Right ventricle myocardium superior (tissue), 1 donor: ENCODE measurements at places on chromosomes 2 and 18. TPM values are rescaled to one million over a fixed set of nuclear protein-coding genes. Genes with fewer than 3 reads are reported as not detected.

DNA sequence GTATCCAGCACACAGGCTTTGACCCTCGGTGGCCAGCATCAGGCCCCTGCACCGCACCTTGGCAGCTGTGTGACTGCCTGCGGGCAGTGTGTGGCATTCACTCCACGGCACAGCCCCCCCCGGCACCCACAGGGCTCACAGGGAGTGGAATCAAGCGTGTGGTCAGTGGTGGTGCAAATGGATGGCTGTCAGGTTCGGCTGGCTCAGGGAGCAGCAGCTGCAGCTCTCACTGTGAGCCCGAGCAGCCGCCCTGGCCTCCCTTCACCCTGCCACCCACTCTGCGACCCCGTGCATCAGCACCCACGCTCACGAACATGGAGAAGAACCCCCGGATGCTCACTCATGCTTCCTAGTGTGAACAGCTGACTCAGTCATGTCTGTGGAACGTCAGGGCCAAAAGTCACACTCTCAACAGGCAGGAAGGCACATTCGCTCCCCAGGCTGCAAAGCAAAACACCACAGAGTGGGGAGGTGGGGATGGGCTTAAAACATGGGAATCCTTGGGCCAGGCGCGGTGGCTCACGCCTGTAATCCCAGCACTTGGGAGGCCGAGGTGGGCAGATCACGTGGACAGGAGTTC lies 41.5 kb upstream of the GPC1 start:
- DNase-seq: peak; percentile 18

- no peak for DNase-seq
Observed at GRCh38 chr18:58960946-58961722, 96.5 kb downstream of the ZNF532 start.

- no peak for DNase-seq
Observed at GRCh38 chr2:124316133-124316532, 291.0 kb downstream of the CNTNAP5 start.

DNA sequence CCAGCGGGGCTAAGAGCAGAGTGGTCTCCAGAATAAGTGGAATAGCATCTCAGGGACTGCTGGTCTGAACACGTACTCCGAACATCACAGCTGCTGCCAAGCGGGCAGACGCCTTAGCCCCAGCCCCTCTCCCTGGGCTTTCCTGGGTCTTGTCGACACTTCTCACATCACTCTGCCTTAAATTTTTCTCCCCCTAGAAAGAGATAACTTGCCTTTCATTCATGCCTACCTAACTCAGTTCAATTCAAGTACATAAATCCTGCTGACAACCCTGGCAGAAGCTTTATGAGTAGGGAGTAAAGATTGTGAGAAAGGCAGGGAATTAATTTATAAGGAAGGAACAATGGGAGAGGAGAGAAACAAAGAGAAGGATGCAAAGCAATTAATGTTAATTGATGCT lies 202.9 kb upstream of the TNP1 start:
- no peak for DNase-seq

DNA sequence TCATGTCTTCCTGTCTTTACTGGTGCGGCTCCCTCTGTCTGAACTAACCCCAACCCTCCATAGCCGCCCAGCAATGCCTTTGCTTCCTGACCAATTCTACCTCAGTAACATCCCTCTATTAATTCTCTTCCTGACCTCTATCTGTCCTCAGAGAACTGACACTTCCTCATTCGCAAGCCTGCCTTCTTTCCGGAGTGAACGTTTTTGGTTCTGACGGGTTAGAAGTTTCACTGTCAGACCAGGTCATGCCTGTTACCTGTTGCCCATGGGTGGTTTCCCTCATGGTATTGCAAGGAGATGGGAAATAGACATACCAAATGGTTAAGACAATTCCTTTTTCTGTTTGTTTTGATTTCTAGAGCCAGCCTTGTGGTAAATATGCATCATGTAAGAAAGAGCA lies 453.4 kb upstream of the SLC14A2 start:
- no peak for DNase-seq

GRCh38 chr2:72543497-72544216 lies 282.2 kb downstream of the EXOC6B start:
- no peak for DNase-seq

- DNase-seq: no peak
Observed at GRCh38 chr2:196987649-196988364, 61.3 kb upstream of the PGAP1 start.

DNA sequence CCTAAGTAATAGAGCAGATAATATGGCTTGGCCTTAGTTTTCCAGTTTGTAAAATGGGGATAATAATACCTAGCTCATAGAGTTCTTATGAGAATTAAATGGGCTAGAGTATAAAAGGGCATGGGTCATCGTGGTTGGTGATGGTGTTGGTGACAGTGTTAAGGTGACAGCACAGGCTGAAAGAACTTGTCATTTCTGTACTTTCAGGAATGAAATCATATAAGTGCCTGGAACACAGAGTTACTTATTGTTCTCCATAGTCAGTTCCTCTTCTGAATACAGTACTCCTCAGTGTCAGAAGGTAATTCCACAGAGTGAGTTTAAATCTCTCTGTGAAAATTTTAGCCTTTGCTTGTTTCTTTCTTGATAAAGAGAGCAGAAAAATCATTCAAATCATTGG lies 42.4 kb downstream of the KIF5C start:
- no peak for DNase-seq

GRCh38 chr2:67389286-67389685 lies 7.8 kb upstream of the ETAA1 start:
- no peak for DNase-seq

DNA sequence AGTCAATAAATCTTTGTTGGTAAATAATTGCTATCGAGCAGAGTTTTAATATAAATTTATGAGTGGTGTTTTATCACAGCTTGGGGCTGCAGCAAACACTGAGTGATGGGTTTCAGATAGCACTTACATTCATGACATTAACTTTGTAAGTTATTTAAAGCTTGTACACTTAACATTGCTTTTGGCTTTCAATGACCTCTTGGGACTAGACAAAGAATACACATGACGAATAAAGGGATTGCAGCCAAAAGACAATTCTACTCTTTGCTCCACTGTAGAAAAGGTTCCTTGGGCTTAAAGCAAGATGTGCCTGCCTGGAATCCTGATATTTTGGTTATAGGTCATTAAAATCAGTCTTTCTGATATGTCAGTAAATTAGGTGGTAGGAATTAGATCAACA lies 299.5 kb downstream of the GBX2 start:
- DNase-seq: no peak

- DNase-seq: no peak
Observed at GRCh38 chr2:70463997-70464396, 89.6 kb downstream of the TGFA start.

DNA sequence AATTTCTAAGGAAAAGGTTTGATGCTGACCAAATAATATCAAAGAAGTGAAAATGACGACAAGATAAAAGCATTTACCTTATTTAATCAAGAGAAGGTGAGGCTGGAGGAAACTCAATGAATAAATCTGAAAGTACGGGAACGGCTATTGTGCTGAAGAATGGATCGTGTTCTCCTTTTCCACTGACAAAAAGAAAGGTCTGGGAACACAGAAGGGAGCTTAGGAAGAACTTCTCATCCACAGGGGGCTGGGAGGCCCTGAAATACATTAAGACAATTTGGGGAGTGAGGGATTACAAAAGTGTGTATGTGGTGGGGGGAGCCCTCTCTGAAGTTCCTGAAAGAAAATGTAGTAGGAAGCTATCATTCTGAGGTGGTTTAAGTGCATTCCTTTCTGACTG lies 582.3 kb downstream of the SLC4A3 start:
- no peak for DNase-seq

- DNase-seq: no peak
Observed at GRCh38 chr2:44077942-44078511, 82.2 kb upstream of the LRPPRC start.

GRCh38 chr2:17719562-17720371 lies 33.8 kb downstream of the SMC6 start:
- no peak for DNase-seq

- DNase-seq: no peak
Observed at GRCh38 chr18:13265008-13265910, 46.7 kb downstream of the LDLRAD4 start.

DNA sequence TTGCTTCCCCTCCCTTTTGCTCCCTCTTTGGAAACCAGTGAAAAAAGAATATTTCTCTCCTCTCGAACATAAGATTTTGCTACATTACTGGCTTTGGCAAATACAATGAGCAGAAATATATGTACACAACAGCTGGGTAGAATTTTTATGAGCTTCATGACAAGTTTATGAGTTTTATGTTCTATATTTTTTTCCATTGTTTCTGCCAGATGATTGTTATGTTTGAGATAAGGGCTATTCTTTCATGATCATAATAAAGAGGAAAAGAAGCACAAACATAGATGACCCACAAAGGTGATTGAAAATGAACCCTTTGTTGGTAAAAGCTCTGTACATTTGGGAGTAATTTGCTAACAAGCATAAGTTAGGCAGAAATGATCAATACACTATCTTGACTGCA lies 14.8 kb upstream of the TFPI start:
- no peak for DNase-seq

DNA sequence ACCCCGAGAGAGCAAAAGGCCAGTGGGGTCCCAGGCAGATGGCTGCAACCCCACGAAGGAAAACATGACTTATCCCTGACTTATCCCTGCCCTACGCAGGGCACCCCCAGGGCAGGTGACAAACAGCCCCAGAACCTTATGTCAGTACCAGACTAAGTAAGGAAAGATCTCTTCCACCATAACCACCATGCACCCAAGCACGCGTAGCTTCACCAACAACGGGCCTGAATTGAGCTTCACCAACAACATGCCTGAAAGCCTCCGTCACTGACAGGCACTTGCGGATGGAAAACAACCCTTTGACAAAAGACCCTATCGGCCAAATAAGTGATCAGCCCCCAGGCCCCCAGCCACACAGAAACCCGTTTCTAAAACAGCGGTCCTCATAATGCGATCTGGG lies 34.1 kb downstream of the HDAC4 start:
- no peak for DNase-seq

DNA sequence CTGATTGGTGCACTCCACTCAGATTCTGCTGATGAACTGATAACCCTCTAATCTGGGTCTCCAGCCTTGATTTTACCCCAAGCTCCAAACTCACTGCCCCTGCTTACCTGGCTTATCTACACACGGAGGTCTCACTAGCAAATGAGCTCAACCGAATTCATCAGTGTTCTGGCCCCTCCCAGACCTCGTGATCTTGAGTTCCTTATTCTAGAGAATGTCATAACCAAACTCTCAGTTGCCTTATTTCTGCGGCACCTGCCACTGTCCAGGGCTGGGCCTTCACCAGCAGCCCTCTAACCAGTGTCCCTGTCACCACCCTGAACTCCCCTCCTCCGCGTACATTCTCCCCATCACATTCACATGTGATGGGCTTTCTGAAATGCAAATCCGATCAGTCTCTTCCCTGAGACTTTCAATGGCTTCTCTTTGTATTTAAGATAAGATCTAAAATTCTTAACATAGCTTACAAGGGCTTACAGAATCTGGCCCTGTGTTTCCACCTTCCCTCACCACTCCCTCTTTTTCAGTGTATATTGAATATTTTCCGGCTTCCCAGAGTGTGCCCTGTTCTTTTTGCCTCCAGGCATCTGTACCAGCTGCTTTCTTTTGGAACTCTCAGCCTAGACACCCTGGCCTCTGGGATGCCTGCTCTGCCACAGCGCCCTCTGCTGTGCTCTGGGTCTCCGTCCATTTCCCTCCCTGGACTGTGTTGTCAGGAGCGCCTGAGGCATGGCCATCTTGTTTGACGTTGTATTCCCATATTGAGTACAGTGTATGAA lies 31.1 kb downstream of the NAB1 start:
- peak; percentile 62 for DNase-seq

- no peak for DNase-seq
Observed at GRCh38 chr2:105062158-105062557, 24.3 kb downstream of the MRPS9 start.

- no peak for DNase-seq
Observed at GRCh38 chr18:42906761-42907160, 208.7 kb downstream of the RIT2 start.

GRCh38 chr2:9174771-9175437 lies 31.7 kb upstream of the ASAP2 start:
- no peak for DNase-seq

DNA sequence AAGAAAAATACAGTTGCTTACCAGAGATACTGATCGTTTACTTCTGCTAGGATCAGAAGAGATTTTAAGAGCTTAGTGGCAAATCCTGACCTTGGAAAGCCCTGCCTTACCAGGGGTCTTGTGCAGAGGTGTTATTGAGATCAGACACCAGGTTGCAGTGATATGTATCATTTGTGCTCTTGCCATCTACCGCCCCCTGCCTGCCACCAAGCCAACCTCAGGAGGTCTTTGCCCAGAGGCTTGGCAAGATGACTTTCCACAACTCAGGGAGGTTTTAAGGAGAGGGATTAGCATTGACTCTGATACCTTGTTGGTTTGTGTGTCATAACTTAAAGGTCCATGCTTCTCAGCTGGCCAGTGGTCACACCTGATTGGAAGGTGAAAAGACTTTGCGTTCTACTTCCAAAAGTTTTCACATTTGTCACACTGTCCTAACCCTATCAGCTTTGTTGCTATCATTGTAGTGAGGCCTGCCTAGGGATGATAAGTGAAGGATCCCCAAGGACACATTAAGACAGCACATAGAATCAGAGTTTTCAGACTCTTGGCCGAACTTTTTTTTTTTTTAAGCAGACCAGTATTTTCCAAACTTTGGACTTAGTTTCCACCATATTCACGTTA lies 46.2 kb upstream of the MGAT5 start:
- DNase-seq: peak; percentile 62

- DNase-seq: no peak
Observed at GRCh38 chr18:46008531-46008930, 41.4 kb upstream of the EPG5 start.

DNA sequence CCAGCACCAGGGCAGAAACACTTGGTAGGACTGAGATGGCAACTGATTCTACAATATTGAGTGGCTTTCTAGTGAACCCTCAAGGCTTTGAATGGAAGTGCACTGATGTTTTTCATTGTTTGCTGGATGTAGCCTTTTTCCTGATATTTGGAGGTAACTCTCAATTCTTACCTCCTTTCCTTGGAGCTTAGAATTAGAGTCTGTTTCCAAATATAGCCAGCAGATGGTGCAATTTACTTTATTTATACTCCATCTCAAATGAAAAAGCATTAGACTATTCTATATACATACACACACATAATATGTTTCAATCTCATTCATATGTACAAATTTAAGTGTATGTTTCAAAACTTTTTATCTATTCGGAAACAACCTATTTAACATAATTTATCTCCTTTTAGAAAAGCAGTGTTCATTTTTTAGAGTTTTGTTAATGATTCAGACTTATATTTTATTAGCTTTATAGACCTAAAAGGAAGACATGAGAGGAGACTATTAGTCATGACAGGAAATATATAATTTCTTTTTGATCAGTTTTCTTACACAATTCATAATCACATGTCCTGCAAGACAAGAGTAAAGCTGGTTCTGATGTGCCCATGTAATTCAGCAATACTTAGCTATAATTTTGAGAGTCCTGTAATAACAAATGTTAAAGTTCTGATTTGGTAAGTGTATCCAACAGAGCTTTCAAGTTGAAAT lies 124.8 kb downstream of the NUP35 start:
- DNase-seq: no peak

The ASB3 gene
- 9.8 TPM for total RNA-seq

The C2orf66 gene
- total RNA-seq: not detected

The TUBB8B gene
- total RNA-seq: not detected

The CRYBA2 gene
- not detected for total RNA-seq

The MC4R gene
- total RNA-seq: not detected

The SCYGR3 gene
- not detected for total RNA-seq

The GLI2 gene
- 1.3 TPM for total RNA-seq

The RBBP8 gene
- total RNA-seq: 4.5 TPM

The UGT1A3 gene
- total RNA-seq: not detected

The GALNT5 gene
- total RNA-seq: 0.16 TPM

The MAP3K19 gene
- not detected for total RNA-seq

The RAB6C gene
- 0.22 TPM for total RNA-seq

The SERPINB8 gene
- 1.6 TPM for total RNA-seq

The HOXD10 gene
- total RNA-seq: not detected

The CAPN14 gene
- total RNA-seq: 0.32 TPM

The DSG4 gene
- total RNA-seq: not detected
